ENCODE measurements at places on chromosomes 3 and 15.

- no peak for DNase-seq
Measured at GRCh38 chr15:91412138-91412928, 312.3 kb downstream of the SV2B start.

DNA sequence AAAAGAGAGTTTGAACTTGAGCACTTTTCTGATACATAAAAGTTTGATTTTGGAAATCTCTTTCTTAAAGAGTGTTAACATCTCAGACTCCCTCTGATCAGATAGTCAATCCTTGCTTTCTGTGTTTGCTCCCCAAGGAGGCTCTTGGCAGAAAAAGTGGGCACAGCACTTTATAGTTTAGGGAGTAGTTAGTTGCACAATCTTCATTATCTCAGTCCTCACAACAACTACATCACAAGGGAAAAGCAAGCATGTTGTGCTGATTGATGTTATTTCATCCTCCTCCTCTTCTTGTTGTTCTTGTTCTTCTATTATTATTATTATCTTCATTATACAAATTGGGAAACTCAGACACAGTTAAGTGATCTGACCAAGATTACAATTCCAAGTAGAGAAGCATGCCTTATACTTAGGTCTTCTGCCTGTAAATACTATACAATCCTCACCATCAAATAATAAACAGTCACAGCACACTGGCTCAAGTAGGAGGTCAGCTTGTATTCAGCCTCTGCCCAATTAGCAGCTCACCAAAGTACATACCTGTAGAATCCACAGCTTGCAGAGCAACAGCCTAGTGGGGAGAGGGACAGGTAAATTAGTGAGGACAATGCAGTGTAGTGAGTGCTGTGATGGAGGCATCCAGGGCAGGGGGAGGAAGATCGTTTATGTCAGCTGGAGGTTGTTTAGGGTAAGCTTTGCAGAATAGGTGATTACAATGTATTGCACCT is 304.1 kb upstream of the MME start:
- DNase-seq: no peak

DNA sequence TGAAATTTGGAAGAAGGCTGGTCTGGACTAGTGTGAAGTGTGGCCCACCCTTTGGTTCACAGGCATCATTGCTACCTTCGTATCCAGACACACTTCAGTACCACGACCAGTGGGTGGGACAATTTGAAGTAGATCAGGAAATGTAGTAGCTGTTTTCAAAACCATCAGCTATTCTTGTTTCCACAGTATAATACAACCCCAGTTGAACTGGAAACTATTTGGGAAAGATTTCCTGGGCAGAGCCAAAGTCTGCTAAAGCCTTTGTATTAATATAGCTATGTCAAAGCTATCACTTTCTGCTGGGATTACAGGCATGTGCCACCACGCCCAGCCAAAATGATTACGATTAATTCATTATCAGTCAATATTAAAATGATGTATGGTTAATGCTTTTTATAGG is 298.8 kb upstream of the RASGRP1 start:
- DNase-seq: no peak

GRCh38 chr3:183214277-183214612 is 38.8 kb upstream of the B3GNT5 start:
- no peak for DNase-seq

DNA sequence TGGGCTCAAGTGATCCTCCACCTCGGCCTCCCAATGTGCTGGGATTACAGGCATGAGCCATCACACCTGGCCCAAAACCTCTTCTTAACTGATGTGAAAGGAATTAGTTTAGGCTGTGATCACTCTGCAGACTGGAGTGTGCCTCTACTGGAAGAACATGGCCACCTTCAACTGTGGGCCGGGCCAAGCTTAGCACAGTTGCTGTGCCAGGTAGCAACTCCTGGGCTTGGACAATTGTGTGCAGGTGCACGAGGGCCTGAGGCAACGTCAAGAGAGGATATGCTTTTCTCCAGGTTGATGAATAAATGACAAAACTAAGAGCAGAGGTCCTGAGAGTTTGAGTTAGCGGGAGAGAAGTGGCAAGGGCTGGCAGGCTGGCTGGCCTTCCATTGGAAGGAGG is 6.5 kb downstream of the FAH start:
- DNase-seq: no peak

DNA sequence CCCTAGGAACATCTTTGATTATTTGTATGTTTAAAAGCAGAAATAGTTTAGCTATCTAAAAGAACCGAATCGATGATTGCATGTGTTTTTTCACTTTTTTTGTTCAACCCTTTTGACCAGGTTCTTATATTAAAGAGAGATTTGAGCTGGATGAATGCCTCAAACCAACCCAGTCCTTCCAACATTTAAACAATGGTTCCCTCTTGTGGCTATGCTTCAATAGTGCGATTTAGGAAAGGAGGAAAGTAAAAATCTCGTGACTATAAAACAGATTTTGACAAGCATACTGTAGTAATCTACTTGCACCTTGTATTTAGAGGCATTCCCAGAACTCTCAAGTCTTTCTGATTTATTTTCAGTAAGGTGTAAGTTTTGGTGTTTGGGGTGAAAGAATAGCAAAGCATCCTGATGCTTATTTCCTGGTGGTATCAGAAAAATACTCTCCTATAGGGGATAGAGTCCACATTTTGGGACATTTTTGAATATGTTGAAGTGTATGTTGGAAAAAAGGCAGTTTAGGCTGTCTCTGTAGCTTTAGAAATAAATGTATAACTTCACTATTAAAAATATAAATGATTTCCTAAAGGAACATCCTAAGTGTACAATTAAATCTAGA is 159.6 kb upstream of the KCNH8 start:
- peak; percentile 0 for DNase-seq

GRCh38 chr15:63192619-63193206 is 3.3 kb downstream of the RAB8B start:
- DNase-seq: no peak

- no peak for DNase-seq
Measured at GRCh38 chr3:124557-125179, 71.9 kb upstream of the CHL1 start.

- no peak for DNase-seq
Measured at GRCh38 chr15:87033056-87033455, 953.4 kb downstream of the AGBL1 start.

DNA sequence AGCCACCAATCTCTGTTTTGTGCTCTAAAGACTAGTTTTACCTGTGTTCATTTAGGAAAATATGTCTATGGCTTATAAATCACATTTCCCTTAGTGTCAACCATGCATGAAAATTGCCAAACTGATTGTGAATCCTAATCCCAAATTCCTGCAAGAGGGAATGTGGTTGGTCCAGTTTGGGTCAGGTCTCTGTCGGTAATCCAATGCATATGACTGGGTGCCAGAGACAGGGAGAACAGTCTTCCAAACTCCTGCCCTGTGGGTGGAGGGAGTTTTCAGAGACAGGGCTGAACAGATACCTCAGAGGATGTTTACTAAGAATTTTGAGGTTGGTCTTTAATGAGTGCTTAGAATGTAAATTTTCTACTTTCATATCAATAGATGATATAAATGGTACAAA is 300.5 kb upstream of the ARL6 start:
- DNase-seq: no peak

DNA sequence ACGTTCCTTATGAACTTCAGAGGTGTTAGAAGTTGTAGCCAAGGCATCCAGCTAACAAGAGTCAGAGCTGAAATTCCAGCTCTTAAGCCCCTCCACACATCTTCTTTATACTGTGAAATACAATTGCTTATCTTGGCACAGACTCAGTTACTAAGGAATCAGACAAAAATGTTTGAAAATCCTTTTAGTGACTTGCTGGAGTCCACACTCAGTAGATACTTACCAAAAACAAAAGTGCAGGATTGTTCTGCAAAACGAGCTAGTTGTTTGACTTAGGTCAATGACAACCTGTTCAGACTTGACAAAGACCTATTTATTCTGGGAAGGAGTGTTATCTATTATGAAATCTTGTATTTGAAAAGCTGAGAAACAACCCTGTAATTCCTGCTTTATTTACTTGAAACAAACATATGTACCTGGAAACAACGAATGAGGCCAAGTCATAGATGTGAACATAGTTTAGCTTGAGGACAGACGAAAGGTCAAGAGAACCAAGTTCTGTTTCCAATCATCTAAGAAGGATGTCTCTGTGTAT is 38.5 kb downstream of the B3GNT5 start:
- DNase-seq: peak; percentile 63

DNA sequence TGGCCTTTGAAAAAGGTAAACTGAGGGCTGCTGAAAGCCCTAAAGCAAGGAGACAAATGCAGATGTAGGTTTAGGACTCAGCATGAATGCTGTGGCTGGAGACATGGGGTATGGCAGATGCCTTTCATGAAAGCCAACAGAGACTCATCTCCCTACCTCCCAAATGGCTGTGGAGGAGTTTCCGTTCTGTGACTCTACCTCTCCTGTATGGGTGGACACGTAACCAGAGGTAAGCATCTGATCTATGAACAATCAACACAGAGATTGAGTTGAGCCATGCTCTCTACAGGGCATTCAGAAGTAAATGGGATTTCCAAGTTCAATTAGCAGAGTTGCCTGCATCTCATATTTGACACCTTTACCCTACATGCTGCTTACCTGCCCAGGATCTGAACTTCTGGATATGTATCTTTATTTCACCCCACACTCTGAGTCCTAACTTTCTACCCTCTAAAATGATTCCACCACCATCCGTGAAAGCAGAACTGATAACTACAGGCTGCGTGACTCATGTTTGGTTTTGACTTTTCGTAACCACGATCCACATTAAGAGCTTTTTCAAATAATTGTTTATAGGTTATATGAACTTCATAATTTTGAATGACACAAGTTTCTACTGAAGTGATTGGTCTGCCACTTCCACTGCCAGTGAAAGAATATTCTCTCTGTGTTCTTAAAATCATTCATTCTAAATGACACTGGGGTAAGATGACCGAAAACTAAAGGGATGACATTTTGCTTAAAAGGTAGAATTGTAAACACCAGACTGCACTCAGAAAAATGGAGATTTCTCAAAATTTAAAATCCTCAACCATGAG is 1058.7 kb downstream of the FHIT start:
- no peak for DNase-seq

DNA sequence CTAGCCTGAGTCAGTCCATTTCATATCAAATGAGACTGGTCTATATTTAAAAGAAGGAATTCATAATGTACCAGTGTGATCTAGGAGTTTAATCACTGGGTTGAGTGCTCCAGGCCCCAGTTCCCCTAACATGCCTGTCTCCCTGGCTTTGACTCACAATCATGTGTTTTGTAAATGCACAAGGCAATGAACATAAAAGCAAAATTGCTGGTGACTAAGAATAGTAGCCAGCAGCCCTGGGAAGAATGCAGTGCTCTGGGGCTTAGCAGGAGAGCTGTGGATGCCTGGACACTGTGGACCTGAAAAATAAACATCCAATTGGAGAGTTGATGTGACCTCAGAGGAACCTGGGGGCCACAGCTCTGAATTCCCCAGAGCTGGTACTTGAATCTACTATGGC is 50.3 kb downstream of the SYNPR start:
- DNase-seq: no peak

- no peak for DNase-seq
Measured at GRCh38 chr3:112500621-112501020, 1.3 kb upstream of the BTLA start.

DNA sequence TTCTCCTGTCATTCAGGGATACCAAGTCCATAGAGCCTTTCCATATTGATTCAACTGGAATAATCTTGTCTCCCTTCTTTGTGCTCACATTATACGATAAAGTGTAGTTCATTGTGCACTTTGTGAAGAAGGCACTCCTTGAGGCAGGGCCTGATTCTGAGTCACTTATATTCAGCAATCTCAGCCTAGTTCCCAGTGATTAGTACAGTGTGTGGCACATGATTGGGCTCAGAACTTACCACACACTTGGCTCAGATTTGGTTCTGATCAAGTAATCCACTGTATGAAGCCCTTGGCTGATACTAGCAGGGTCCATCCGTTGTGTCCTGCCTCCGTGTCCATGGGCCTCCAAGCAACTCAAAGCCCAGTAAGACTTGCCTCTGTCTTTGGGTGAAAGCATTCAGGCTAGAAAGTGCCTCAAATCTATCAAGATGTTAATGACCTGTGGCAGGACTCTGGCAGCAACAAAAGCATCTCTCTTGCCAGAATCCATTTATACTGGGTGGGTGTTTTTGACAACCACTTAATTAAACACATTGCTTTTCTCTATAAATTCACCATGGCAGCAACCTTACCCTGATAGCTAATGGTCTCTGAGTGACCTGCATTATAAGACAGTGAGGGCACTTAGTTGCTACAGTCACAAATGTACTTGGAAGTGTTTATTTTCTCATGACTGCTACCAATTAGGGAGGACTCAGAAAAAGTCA is 51.3 kb downstream of the TPRG1 start:
- no peak for DNase-seq

GRCh38 chr3:36911990-36912804 is 32.7 kb downstream of the TRANK1 start:
- peak; percentile 39 for DNase-seq

DNA sequence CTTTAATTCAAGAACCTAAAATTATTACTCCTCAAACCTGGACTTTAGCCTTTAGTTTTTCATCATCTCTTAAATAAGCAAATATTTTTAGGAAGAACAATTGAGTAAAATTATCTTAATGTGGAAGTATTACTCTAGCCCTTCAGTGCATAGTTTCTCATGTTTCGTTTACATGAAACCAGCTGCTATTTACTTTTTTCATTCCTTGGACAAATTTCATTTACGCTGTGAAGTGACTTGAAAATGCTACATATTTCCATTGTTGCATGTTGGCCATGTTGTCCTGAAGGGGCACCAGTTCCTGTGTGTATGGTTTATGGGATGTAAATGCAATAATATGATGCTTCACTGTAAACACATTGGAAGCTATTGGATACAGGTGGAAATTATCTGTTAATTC is 49.9 kb downstream of the SLC25A26 start:
- no peak for DNase-seq

- no peak for DNase-seq
Measured at GRCh38 chr15:77632534-77633133, at the start of gene LINGO1. LINGO1 (minus strand) TSS chr15:77632912; CDS start chr15:77632315, 597 bp downstream.

DNA sequence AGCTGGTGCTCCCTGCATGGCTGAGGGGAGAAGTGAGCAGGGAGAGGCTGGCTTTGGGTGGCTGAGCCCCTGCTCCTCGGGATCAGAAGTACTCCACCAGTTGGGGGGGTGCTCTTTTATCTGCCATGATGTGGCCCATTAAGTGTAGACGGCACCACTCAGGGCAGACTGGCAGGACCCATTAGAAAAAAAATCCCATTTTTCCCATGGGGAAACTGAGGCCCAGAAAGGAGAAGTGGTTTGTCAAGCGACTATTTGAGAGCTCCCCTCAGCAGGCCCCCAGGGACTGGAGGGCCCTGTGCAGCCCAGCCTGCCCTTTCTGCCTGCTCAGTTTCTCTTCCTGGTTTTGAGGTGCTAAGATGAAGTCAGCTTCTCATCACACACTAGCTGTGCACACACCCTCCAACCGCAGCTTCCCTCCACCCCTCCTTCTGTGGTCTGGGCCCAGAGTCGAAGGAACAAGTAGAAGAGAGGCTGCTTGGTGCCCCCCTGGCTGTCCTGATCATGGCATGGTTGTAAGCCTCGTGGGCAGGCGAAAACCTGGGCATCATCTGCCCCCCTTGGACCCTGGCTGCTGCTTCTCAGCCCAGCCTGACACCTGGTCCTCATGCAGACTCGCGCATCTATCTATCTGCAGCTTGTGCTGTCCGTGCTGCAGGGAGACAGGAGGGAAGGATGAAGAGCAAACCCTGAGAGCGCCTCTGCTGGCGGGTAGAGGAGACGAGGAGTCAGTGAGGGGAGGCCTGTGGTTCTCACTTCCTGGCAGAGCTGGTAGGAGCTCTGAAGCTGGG is 5.6 kb downstream of the CSK start:
- no peak for DNase-seq

- no peak for DNase-seq
Measured at GRCh38 chr15:62334536-62334935, 169.5 kb upstream of the C2CD4B start.

- DNase-seq: no peak
Measured at GRCh38 chr3:123562547-123562946, 22.3 kb downstream of the HACD2 start.

GRCh38 chr15:100309109-100310040 is 32.4 kb downstream of the ADAMTS17 start:
- DNase-seq: no peak
